ENCODE measurements at places on chromosomes 3 and 15.

- no peak for DNase-seq
Observed at GRCh38 chr3:190504354-190505125, 9.3 kb upstream of the IL1RAP start.

DNA sequence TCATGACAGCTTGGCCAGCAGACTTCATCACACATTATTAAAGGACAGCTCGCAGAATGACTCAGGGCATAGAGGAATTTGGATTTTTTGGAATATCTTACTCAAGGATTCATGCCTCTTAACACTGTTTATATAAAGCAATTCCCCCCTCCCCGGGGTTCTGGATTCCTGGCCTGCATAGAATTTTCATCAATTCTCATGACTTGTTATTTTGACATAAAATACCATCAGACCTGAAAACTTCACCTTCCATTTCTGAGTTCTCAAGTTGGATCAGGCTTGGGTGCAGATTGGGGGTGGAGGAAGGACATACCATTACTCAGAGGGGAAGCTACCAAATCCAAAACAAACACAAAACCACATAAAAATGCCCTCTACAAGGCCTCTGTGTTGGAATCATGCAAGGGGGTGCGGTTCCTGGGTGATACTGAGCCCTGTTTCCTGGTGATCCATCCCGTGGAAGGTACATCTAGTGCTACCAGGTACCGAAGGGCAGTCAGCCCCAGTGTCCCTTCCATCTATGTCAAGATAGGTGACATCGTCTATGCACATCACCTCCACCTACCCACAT is 95.3 kb downstream of the DAPK2 start:
- DNase-seq, result no peak

- DNase-seq, result no peak
Observed at GRCh38 chr3:191235331-191236314, 36.6 kb downstream of the OSTN start.

DNA sequence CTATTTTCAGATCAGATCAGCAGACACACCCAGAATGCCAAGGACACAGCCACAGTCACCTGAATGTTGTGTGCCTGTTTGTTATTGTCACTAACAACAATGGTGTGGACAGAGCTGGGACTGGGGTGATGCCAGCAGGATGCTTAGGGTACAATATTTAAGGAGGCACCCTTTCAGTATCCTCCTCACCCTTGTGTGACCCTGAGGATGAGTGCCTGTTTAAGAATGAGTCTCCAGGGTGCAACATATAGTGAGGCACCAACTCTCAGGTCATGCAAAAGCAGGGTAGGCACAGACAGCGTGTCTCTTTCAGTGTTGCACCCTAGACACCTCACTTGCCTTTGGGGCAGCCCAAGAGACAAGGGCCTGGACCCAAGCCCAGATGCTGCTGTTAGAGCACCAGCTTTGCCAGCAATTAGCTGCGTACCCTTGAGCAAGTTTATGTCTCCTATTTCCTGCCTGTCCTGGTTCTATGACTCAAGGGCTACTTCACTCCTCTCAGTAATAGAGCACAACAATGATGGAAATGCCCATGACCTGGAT is 122.6 kb downstream of the AQP9 start:
- no peak for DNase-seq

- peak; percentile 50 for DNase-seq
Observed at GRCh38 chr15:68256675-68257450, 20.7 kb upstream of the FEM1B start.

GRCh38 chr3:5428607-5429516 is 241.4 kb downstream of the EDEM1 start:
- DNase-seq, result no peak

DNA sequence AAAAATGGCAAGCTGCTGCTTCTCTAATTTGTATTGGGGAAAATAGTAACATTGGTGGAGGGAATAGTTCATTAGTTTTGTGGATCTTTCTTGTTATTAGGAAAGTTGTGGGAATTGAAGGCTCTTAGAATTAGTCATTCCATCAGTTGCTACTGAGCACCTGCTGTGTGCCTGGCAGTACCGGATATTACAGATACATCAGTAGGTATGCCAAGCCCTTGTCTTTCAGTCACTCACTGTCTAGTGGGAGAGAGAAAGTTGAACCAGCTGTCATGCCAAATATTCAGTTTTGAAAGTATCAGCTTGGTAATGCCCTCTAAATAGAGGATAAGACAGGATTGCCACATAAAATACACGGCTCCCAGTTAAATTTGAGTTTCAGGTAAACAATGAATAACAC is 32.5 kb downstream of the IGSF10 start:
- no peak for DNase-seq

DNA sequence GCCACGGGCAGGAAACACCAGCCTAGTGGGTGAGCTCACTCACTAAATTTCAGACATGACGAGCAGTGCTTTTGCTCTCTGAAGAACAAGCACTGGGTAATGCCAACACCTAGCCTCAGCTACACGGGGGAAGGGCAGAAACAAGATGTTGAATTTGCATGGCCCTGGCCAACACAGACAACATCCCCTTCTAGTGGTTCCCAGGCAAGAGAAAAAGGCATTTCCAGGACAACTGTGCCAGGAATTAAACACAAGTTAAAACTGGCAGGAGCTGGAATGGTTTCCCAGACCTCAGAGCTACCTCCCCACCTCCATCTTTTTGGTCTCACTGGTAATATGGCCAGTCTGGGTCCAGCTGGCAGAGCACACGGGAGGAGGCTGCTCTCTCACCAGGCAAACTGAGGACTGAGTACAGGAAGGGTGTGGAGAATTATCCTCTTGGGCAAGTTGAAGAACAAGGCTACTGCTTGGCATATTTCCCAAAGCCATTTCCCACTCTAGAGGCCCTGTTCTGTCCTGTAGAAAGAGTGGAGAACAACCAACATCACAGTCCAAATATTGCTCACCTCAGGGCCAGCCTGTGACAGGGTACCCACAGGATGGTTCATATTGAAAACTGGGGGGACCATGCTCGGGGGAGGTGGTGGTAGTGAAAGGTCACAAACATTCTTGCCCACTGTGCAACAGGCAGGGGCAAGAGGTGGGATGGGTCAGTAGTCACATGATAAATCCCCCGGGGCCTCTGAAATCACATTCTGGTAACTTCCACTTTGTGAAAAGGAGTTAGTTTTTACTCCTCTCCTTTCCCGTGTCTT is 26.5 kb downstream of the TSPAN3 start:
- DNase-seq, result peak; percentile 40

DNA sequence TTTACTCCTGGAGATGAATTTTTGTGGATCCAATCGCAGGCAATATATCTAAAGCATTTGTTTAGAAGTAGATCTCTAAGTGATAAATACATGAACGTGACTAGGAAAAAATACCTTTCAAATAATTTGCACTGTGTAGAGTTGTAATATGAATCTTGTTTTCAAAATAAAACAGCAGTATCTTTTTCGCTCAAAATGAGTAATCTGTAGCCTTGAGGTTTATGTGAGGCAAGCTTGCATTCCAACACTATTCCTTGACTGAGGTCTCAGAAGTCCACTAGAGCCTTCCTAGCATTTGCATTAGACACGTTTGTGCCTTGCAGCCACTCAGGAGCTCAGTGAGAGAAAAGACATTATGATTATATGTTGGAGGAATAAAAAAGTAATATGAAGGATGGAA is 138.3 kb upstream of the ROBO1 start:
- no peak for DNase-seq

DNA sequence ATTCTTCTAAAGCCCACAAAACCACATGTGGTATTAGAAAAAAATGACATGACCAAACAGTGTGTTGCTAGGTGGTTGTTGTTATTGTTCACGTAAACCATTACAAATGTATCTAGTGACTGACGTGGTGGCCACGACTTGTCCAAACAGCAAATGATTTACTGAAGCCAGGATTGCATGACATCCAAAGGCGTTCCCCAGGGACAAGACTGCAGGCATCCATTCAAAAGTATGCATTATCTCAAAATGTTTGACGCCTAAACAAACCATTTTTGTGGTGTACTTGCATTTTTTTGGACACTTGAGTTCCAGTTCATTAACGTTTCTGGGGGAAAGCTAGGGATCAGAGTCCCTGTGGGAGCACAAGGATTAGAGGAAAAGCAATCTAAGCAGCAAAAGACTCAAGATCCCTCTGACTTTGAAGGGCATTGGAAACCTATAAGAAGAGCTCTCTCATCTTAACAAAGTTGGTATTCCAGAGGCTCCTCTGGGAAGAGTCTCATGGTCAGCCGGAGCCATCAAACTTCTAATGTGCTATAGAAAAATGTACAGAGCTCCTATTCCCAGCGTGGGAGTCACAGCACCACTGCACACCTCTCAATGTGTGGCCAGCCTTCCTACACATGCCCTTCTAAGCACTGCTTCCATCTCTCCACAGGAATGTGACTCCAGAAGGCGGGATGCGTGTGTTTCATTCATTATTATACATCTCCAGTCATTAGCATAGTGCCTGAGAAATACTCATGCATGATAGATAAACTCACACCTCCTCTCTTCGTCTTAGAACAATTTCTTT is 62.9 kb downstream of the FBN1 start:
- no peak for DNase-seq

DNA sequence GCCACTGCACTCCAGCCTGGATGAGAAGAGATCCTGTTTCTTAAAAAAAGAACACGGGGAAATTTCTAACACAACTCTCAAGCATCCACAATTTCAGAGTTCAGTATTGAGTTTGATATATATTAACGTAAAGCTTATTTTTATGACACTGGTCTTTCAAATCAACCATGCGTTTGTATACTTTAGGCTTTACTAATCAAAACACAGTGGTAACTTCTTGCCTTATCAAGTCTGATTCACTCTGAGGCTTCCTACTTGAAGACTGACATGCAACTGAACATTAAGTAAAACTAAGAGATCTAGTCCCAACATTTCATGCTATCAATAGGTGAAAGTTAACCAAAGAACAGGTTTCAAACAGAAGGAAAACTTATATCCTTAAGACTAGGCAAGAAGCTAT is 46.7 kb downstream of the PRTG start:
- no peak for DNase-seq

- no peak for DNase-seq
Observed at GRCh38 chr3:37489355-37489754, 315.0 kb upstream of the LRRFIP2 start.

DNA sequence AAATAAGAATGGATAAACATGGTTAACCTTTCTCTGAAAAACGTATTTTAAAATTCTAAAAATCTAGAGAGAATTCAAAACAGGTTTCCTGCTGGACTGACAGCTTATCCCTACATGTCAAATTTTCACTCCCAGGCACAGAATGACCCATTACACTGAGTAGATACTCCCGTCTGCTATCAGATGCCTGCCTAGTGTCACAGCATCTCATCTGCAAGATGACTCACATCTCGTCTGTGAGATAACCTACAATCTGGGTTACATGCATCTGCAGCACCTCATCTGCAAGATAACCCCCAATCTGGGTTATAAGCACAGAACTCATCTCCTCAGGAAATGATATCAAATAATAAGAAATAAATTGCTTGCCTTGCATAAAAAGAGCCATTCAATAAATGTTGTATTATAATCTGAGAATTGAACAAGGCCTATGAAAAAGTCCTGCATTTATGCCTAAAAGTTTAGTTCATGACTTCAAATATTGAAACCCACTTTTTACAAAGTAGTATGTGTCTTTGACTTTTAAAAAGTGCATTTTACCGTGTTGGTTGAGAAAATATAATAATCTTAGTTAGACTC is 188.3 kb upstream of the THBS1 start:
- DNase-seq, result no peak

DNA sequence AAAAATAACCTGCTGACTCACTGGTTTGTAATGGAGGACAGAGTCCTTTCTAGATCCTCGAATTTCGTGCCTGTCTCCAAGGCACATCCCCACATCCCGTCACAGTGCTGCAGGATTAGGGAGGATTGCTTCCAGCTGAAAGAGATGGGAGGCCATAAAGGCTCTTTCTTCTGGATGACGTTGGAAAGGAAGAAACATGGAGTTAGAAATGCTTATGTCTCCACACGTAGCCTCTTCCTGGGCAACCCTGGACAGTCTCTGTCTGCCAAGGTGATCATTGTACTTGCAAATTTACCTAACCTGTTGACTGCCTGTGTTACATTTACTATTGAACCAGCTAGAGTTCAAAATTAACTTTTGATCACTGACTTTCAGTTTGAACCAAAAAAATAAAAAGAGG is 27.6 kb upstream of the VILL start:
- no peak for DNase-seq

DNA sequence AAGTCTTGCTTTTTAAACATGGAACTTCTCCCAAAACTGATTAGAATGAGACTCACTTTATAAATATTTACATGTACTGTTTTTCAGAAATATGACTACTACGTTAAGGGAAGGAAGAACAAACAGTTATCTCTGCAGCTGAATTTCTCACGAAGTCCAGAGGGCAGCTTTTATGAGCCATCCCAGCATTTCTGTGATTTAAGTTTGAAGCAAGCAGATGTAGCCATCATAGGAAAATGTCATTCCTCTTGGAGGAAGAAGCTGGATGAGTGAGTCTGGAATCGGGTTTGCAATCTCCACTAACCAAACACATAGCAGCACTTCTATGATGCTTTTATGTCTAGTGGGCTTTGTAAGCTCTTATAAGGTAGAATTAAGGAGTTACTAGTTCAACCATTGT is 53.7 kb downstream of the SCN11A start:
- DNase-seq, result no peak

Data from amygdala (tissue), 56 donors.